ENCODE measurements at places on chromosomes 4 and X. TPM values are rescaled to one million over a fixed set of nuclear protein-coding genes. Genes with fewer than 3 reads are reported as not detected.

DNA sequence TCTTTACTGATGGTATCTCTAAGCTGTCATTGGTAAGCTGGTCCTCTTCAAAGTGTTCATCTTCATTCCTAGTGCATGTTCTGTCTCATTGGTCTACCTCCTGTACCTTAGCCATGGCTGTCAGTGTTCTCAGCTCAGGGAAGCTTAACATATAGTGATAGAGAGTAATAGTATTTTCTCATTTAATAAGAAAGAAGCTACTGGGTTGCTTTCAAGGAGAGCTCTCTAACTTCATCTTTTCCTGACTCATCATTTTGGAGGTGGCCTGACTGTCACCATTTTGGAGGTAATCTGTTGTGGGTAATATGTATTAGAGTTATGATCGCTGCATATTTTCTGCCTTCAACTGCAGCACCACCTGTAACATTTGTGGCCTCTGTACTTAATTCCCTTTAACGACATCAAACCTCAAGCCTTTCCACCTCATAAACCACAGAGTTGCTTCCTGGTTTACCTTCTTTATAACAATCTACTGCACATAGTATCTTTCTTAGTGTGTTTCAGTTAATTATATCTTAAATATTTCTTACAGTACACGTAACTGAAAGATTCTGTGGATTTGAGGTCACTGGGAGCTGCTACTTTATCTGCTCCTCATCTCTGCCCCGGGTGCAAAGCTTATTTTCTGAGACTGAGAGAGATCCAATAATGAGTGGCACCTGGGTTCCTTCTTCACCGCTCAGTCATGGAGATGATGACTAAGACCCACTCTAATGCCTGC is 474.0 kb upstream of the TECRL start:
- no peak for DNase-seq

DNA sequence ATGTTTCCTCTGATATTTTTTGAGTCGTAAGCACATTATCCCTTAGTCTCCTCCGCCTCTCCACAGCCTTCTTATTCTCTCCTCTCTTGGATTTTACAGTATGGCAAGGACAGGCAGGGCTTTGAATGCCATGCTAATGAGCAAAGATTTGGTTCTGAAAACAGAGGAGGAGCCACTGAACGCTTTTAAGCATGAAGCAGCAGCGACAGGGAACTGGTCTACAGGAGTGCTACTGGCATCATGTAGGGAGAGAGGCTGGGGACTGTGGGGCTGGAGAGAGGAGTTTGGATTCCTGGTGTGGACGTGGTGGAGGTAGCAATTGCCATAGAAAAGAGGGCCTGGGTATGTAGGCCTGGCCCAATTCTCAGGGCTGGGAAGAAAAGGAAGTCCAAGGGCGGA is 4.6 kb upstream of the CD99L2 start:
- no peak for DNase-seq

GRCh38 chrX:110836982-110837381 is 41.4 kb upstream of the CHRDL1 start:
- no peak for DNase-seq

- no peak for DNase-seq
Measured at GRCh38 chr4:114688059-114688458, 89.5 kb downstream of the UGT8 start.

DNA sequence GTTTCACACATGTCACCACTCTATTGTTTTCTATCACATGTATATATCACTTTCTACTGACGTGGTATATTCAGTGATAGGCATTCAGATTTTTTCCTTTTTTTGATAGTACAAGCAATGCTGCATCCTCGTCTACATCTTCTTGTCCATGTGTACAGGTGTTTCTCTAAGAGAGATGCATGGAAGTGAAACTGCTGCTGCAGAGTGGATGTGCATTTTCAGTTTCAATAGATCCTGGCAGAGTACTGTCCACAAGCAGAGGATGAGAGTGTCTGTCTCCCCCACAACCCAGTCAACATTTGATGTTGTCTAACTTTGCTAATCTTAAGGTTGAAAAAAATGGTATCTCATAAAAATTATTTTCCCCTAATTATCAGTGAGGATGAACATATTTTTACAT is 194.0 kb upstream of the CASK start:
- no peak for DNase-seq

DNA sequence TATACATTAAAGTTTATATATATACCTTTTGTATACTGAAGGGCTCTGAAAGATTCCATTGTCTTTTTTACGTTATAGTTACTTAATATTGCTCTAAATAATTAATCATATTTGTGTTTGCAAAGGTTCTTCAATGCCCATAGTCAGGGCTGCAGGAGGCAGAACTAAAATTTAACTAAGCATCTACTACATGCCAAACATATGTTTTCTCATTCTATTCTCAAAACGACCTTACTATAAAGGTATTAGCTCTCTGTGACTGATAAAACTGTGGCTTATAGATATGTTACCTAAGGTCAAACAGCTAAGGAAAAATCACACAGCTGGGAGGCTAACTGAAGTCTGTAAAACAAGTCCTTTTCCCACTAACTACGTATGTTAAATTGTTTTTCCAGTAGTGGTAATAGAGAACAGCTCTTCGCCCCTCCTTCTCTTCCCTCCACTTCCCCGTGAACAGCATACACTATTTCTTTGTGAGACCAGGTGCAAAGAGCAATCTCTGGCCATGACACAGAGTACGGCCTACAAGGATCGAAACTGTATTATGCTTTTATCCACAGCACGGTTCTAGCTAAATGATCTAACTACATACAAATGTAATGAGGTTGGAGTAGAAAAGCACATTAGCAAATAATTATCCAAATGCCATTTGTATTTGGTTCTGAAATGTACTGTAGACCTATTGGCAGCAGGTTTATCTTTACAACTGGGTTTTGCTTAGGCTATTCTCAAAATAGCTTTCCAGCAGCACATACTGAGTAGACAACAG is 1.7 kb downstream of the CNOT6L start:
- no peak for DNase-seq

DNA sequence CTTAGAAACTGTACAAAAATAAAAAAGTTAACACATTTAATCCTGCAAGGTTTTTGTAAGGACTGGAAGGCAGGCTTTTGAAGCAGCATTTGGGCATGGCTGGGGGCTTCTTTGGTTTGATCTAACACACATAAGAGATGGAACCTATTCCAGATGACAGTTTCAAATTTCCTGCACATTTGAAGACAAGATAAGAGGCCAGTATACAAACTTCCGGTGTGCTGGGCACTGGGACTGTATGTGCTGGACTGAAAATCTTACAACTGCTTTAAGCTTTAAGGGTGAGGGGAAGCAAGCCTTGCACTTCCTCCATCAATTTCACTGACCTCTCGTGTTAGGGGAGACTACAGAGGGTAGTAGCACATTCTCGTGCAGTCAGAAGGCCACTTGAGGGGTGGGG is 122.9 kb downstream of the AMMECR1 start:
- no peak for DNase-seq

GRCh38 chrX:145405012-145405411 is 157.7 kb downstream of the SPANXN1 start:
- DNase-seq: no peak

- no peak for DNase-seq
Measured at GRCh38 chr4:172826861-172827260, 341.8 kb upstream of the GALNT7 start.

DNA sequence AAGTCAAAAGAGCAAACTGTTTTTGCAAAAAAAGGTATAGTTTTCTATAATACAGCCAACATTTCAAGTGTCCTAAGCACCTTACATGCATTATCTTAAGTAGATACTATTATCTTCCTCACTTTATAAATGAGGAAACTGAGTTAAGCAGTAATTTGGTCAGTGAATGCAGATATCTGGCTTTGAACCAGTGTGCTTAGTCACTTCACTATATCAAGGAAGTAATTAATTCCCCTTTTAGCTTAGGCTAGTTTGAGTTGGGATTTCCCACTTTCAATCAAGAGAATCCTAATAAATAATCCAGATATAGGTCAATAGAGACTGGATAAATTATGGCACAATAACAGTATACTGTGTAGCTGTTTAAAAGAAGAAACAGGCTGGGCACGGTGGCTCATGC is 14.8 kb downstream of the SPINK2 start:
- no peak for DNase-seq

- DNase-seq: no peak
Measured at GRCh38 chrX:9835585-9836210, 49.5 kb downstream of the SHROOM2 start.

GRCh38 chrX:109890300-109890699 is 112.6 kb upstream of the TMEM164 start:
- DNase-seq: no peak

DNA sequence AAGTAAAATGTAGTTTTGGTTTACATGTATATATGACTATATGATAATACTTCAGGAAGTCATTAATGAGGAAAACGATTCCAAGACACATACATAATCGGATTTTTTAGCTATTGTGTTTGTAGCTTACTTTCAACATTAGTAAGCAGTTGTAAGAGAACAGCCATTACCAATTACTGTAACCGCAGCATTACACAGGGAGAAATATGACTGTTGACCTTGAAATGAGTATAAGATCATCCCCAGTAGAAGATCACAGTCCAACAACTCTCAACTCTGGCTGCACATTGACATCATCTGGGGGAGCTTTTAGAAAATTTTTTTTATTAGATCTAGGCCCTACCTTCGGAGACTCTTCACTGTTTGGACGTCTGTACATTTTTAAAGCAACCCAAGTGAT is 762.0 kb upstream of the MAGEB2 start:
- DNase-seq: no peak

DNA sequence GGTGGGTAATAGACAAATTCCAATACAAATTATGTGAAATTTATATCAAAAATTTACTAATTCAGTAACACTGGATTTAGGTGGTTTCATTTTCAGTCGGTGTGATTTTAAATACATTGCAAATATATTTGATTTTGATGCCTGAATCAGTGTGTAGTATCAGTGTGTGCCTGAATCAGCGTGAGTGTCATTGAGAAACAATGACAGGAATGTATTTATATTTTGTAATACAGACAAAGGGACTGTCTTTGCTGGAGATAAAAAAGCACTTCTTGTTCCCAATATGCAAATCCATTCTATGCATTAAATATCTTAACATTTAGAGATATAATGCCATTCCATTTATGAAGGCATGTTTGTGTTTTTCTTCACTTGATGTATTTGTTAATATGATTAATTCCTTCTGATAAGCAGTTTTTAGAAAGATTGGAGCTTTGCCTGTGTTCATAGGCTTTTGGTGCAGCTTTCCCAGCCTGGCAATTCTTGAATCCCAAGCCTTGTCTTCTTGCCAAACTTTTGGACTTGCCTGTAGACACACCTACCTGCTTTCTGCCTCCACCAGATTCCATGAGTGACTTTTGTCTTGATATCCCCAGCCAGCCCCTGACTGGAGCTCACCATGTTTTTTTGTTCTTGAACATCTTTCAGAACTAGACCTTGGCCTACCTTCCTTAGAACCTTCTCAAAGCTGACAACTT is 243.8 kb downstream of the ADGRL3 start:
- no peak for DNase-seq

GRCh38 chrX:1416327-1416784 is 24.4 kb upstream of the SLC25A6 start:
- DNase-seq: no peak

- DNase-seq: no peak
Measured at GRCh38 chr4:137000432-137000831, 531.9 kb downstream of the PCDH18 start.

- DNase-seq: no peak
Measured at GRCh38 chr4:100162027-100162685, 28.1 kb downstream of the DDIT4L start.

- no peak for DNase-seq
Measured at GRCh38 chr4:150010525-150011126, 67.6 kb upstream of the DCLK2 start.

DNA sequence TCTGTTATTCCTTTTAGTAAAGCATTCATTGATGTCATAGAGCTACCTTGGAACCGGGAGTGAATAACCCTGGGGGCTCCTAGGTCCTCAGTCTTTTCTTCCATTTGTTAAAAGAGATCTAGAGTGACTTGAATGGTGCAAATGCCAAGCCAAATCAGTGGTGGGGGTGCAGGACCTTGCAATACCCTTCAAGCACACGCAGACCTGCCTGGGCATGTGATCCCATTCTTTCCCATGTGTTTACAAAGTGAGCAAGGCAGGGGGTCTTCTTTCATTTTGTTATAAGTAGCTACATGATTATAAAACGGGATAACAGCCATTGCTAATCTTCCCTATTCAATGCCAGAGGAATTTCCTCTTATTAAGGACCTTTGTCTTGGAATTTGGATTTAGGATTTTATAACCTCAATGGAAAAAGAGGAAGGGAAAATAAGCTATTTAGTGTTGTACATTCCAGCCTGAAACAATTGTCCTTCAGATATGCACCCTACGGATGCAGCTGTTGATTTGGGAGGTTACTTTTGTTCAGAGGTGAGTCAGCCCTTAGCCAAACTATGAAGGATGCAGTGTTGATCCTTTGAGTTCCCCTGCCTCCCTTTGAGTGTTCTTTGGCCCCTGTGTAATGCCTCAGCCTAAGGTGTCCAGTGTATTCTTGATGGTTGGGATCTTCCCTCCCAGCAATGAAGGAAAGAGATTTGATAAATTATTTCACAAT is 623.8 kb upstream of the HTR2C start:
- DNase-seq: no peak

- DNase-seq: no peak
Measured at GRCh38 chrX:150719621-150720020, 26.4 kb downstream of the MTMR1 start.

DNA sequence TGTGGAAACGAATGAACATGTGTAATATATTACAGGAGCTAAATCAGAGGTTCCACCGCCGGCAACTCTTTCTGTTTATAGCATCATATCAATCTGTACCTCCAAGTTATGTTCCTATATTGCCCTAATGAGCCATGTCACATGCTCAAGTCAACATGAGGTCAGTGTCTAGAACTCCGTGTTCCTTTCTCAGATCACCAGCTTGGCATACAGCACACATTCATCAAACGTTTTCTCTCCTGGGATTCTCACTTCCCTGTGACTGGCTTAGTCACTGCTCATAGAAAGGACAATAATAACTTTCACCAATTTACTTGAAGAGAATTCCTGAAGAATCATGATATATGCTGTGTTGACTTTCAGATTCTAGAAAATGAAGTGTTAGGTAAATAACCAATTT is 532.0 kb upstream of the SPANXN1 start:
- no peak for DNase-seq

DNA sequence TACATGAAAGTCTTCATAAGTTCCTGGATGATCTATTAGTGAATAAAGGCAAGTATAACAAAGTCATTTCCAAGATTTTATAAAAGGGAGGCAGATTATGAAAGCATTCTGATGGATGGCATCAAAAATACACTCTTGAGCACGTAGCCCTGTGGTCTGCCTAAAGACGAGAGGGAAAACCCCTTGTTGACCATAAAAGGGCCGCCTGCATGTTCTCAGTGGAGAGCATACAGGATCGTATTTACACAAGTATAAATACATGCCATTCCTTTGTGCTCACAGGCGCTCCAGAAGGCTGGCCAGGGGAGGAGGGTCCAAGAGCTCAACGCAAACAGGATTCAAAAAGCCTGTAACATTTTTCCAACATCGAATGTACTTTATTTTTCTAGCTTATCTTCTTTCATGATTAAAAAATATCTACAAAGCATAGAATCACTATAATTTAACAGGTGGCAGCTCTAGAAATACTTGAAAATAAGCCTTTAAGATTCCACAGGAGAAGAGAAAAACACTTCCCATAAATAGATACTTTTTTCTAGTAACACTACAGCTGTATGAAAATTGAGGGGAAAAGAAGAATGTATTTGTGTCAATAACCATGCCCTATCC is 29.6 kb downstream of the PDGFC start:
- no peak for DNase-seq

The NHSL2 gene
- total RNA-seq: 0.97 TPM

The SMPX gene
- total RNA-seq: not detected

The HTRA3 gene
- total RNA-seq: not detected

The TMEM35A gene
- not detected for total RNA-seq

The VEGFD gene
- not detected for total RNA-seq

The CACNA1F gene
- 0.51 TPM for total RNA-seq

Measured in activated CD4-positive, alpha-beta memory T cell treated with anti-CD3 and anti-CD28 coated beads for 36 hours (primary cell).